ENCODE measurements at places on chromosomes 6 and 20.
A peak's percentile ranks its signal among the peaks of the same experiment; 100 is the strongest.

- DNase-seq: no peak
Measured at GRCh38 chr20:45440891-45441685, 25.1 kb downstream of the PIGT start.

DNA sequence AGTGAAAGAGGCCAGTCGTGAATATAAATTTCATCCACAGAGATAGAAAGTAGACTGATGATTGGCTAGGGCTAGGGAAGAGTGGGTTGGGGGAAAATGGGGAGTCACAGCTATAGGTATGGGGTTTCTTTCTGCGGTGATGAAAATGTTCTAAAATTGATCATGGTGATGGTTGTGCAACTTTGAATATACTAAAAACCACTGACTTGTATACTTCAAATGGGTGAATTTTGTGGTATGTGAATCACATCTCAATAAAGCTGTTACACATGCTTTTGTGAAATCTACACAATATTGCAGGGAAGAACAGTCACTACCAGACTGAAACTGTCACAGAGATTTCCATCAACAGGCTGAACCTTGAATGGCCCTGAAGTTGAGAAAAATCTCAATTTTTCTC is 61.5 kb downstream of the LYRM4 start:
- no peak for DNase-seq

DNA sequence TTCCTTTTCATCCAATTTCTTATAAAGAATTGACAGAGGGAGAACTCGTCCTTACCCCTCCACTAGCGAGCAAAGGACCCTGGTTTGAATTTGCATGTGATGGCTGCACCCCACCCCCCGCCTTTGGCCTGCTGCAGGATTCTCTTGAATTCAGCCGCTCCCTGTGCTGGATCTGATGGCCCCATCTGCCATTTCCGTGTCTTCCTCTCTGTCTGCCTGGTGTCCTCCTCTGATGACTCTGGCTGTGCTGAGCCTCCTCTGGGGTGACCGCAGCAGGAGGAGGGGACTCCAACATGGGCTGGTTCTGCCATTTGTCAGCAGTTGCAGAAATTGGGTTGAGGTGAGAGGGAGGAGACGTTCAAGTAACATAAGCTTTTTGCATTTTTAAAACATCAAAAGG is 188.8 kb downstream of the DLL1 start:
- DNase-seq: peak; percentile 0

- no peak for DNase-seq
Measured at GRCh38 chr6:146422789-146423375, 120.8 kb upstream of the RAB32 start.

GRCh38 chr6:105986998-105987397 is 99.1 kb upstream of the PRDM1 start:
- no peak for DNase-seq

GRCh38 chr20:23623666-23624323 is 14.0 kb downstream of the CST3 start:
- DNase-seq: no peak

DNA sequence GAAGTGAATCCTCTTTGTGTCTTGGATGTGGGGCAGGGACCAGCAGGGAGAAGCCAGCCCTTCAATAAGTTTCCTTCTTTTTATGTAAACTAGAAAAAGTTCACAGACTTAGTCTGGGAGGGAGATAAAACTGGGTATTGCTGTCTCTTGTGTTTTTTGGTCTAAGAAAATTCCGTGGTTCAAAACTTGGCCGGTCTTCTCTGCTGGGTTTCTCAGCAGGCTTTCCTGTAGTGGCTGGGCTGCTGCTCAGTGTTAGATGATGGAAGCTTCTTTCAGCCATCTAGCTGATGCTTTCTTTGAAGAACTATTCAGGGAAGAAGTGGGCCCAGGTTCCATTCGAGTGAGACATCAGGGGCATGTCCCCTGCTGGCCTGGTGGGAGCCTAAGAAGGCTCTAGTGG is 70.7 kb upstream of the SCP2D1 start:
- no peak for DNase-seq

DNA sequence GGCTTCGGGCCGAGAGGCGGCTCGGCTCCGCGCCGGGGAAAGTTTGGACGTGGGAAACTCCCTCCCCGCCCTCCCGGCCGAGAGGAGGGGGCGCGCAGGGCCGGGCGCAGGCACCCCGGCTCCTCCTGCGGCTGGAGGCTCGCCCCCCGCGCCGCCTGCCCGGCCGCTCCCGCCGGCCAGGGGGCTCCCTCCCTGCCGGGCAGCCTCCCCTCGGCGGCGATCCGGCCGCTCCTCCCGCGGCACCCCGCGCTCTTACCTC is 370 bp downstream of the CDH22 start:
- DNase-seq: no peak

GRCh38 chr6:51901766-51902764 is 185.3 kb downstream of the PKHD1 start:
- DNase-seq: no peak

DNA sequence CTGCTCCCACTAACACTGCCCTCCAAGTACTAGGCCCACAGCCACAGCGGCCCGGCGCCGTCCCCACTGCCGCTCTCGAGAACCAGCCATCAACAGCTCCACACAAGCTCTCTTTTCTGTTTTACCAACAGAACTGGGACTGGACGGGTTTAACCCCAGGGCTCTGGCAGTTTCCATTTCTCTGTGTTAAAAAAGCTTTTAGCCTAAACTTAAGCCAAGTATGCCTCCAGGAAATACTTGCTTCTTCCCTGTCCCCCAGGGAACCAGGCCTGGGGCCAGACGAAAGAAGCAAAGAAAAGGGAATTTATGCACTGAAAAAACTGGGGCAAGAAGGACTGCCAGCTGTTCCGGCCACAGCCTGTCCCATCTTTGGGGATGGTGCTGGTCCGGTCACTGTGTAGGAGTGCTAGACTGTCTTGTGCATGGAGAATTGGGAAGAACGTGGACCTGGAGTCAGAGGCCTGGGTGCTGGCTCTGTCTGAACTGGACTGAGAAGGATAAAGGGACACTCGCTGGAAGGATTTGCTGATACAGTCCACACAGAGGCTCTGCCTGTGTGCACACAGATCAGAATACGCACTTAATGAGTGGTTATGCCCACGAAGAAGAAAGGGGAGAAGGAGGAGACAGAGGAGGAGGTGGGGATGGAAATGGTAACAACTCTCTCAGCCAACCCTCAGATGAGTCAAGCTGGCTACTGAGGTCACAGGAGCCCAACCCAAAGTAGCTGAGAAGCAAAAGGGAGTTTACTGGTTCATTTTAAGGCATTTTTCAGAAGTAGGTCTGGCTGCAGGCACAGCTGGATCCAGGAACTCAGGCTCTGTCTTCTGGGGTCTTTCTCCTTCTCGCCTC is 254.4 kb upstream of the PMEPA1 start:
- DNase-seq: no peak

DNA sequence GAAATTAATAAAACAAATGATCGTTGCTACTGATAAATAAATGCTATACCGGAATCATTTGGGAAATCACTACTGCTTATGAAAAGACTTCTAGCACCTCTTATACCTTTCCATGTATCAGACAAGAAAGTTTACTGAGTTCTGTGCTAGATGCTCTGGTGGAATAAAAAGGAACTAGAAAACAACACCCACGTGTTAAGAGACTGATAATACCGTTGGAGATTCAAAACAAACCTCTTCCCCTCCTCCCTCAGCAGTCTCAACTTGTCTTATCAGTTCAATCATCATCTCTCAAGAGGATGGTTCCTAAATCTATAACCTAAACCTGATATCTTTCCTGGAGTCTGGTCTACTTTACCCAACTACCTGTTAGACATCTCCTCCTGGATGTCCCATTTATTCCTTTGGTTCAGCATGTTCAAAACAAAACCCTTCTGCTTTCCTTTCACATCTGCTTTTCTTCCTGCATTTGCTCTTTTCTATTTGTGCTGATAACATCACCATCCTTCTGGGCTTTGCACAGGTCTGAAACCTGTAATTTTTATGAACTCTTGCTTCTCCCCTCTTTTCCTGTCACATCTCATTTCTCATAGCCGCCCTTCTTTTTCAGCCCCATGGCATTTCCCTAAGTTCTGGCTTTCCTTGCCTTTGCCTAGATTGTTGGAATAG is 122.2 kb downstream of the COL19A1 start:
- DNase-seq: no peak

DNA sequence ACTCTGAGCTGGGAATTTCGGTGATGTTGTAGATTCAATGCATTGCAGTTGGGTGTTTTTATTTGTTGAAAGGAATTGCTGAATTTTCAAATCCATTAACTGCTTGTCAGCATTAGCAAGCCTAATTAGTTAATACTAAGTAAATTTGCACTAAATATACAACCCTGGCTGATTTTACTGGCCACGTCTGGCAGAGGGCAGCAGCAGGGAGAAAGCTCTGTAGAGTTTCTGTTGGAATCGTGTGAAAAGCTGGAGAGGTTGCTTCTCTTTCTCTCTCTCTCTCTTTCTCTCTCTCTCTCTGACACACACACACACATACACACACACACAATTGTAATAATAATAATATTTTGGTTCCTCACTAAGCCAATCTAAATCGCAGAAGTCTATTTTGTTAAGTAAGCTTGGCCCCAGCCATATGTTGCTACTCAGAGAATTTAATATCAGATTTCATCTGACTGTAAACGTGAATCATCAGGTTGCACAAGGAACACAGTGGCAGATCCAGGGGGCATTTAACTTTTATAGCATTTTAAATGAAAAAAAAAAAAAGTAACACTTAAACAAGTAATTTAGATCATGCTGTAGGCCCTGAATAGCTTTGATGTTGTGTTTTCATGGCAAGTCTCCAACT is 289.5 kb downstream of the ESR1 start:
- DNase-seq: no peak

- no peak for DNase-seq
Measured at GRCh38 chr6:150276937-150277742, 91.7 kb upstream of the IYD start.

- no peak for DNase-seq
Measured at GRCh38 chr6:111985202-111985731, 68.6 kb upstream of the CCN6 start.

DNA sequence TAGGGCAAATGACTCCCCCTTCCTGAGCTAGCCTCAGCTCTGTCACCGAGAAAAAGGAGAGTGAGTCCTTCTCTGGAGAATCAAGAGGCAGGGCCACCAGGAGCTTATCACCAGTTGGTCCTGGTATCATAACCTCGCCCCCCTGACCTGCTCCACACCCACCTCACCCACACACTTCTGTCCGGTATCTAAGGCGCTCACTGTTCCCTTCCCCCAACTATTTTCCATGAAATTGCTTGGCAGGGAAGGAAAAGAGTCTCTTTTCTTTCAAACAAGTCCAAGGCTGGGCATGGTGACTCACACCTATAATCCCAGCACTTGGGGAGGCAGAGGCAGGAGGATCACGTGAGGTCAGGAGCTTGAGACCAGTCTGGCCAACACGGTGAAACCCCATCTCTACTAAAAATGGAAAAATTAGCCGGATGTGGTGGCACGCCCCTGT is 77.6 kb downstream of the ZMYND8 start:
- DNase-seq: no peak

DNA sequence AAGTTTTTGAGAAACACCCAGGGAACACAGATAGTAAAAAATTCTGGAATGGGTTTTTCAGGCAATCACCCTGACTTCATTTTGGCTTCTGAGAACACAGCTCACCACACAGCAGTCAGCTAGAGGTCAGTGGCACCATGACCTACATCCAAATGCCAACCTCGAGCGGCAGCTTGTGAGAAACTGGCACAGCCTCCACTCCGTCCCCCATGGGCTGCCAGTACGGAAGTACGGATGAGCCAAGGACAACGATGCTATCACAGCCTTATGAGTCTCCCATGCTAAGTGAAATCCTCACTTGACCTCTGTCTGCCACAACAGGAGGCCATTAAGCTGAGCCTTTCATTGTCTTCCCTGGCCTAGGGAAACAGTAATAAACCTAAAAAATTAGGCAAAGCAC is 32.0 kb downstream of the KIF16B start:
- DNase-seq: no peak

DNA sequence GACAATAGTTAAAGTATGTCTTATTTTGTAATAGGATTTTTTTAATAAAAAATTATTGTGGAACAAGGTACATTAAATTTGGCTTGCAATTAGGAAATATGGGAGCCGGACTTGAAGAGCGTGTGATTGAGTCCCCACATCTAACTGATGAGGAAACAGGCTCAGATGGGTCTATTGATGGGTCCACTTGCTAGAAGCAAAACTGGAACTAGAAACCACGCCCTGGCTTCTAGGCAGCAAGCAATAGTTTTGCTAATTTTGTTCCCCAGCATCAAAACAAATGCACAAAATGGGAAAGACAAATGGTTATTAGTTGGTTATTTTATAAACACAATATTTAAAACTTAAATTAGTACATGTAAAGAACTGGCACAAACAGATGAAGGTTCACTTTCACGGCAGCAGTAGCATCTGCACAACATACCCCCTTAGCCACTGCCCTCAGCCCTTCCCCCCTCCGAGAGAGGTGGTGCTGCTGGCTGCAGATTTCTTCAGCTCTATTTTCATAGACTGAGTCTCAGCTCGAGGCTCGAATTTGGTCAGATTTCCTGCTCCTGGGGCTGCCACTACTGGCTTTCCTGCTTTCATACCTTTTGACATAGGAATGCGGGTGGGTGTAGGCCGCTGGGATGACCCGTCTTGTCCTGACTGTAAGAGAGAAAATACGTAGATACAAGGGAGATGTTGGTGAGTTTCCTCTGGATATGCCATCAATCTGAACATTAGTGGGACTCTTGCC is 23.8 kb upstream of the TMEM30A start:
- DNase-seq: no peak

GRCh38 chr20:45323731-45324130 is 15.6 kb upstream of the MATN4 start:
- DNase-seq: no peak

- no peak for DNase-seq
Measured at GRCh38 chr6:1047981-1048541, 263.8 kb upstream of the FOXQ1 start.

- no peak for DNase-seq
Measured at GRCh38 chr20:21027569-21027968, 78.6 kb downstream of the LINC00237 start.

GRCh38 chr20:11912013-11912658 is 5.6 kb upstream of the BTBD3 start:
- no peak for DNase-seq

DNA sequence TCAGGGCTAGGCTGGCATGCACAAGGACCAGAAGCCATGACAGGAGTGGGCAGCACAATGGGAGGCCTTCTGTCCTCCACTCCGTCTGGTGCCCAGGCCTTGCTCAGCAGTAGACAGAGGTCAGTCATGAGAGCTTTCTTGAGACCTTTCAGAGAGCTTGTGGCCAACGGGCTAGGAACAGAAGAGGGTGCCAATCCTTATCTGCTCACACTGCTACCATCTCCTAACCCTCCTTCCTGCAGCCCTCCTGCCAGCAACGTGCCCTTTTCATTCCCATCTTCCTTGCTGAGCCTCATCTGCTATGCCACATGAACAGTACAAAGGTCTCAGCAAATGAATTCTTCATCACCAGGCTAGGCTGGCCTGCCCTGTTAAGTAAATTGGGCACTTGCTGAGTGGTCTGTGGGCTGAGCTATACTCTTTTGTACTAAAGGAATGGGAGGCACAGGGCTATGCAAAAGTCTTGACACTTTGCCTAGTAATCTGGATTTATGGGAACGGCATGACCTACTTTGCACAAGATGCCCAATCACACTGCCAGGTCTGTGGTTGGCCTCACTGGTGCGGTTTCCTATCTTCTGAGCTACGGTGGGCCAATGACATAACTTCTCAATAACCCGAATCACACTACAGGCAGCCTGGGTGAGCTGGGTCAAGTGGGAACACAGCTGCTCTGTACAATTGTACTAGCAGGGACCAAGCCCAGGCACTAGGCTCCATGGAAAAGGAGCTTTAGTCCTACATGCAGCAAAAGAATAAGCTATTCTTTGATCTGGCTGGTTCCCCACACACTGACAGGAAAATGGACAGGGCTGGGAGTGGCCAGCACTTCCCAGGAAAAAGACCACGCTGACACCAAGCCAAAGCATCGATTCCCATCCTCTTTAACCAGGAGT is 47.8 kb downstream of the ELOVL5 start:
- no peak for DNase-seq

All from naive thymus-derived CD8-positive, alpha-beta T cell (primary cell).